ENCODE measurements at places on chromosomes 6 and 20. TPM values are rescaled to one million over a fixed set of nuclear protein-coding genes. Genes with fewer than 3 reads are reported as not detected.

DNA sequence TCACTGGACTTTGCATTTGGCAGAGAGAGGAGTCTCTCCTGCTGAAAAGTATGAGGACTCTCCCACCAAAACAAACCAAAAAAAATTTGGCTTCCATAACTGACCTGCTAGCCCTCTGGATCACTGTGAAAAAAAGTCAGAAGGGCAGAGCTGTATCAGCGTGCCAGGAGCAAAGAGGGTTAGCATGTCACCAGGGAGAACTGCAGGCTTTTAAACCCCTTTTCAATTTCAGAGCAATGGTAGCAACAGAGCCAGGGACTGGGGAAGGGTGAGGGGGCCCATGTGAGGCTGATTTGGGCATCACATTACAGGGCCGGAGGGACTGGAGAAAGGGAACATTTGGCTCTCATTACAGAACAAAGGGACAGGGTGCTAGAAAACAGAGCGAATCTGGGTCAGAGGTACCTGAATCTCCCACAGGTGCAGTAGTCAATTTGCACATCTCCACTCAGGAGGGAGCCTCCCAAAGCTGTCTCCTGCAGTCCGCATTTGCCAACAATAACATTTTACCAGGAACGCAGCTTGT lies 185.7 kb upstream of the EYA4 start:
- H3K4me1 ChIP-seq: peaks cover 37% of the 10 kb centered on the region
- H3K27ac ChIP-seq: peak overlapping the region; percentile 69

BPIFB4 gene
- not detected for total RNA-seq

- H3K4me3 ChIP-seq: no peak overlapping the region
- H3K27me3 ChIP-seq: no peaks in the 10 kb centered on the region
- peaks cover 60% of the 10 kb centered on the region for H3K36me3 ChIP-seq
- no peak for DNase-seq
- H3K4me1 ChIP-seq: no peaks in the 10 kb centered on the region
These were observed 34.1 kb downstream of the TRMT11 start for GRCh38 chr6:126020305-126021050.

DNA sequence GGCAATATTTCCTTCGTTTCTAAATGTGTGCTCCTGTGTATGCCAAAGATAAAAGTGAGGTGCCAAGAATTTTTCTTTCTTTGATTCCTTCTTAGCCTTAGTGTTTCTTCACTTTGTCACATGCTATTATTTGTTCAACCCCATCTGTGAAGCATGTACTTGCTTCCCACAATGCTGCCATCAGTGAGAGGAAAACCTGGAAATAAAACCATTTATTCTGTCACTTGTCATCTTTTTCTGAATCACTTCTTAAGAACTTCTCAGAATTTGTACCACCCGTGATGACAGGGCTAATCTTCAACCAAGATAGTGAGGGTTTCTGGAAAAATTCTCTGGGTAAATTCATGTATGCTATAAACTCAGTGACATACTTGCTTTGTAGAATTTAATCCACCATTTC lies 450.1 kb downstream of the COL12A1 start:
- no peak overlapping the region for H3K4me3 ChIP-seq
- no peak overlapping the region for H3K27ac ChIP-seq
- H3K4me1 ChIP-seq: no peaks in the 10 kb centered on the region
- no peaks in the 10 kb centered on the region for H3K36me3 ChIP-seq
